Progenitor cell of endocrine pancreas (in vitro differentiated cells): ENCODE measurements at places on chromosomes 2 and 18.
A peak's percentile ranks its signal among the peaks of the same experiment; 100 is the strongest.

DNA sequence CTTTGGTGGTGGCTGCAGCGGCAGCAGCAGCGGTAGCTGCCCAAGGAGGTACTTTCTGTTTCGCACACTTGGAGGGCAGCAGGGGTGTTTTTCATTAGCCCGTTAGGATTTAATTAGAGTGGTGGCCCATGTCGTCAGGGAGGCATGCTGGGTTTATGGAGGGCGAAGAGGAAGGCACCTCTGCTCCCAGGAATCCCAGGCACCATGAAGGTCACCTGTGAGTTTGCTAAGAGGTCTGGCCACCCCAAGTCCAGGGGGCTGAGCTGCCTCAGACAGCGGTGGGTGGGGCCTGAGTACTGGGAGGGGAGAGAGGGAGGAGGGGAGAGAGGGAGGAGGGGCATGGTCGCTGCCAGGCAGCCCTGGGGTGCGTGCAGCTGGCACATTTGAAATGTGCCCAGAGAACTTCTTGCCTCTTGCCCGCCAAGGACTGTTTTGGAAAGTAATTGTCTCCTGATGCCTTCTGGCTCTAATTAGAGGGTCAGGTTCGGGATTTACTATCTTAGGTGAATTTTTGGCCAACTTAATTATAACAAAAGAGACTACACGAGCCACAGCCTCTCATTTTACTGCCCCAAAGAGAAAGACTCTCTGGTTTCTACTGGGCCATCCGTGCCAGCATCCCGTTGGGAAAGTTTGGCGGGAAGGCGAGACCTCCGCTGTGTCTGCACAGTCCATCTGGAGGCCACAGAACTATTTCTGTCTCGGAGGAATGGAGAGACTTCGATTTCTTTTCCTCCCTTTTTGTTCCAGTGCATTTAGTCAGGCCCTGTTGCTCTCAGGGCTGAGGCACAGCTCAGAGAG, 62.0 kb downstream of the GLI2 start:
- peaks cover 76% of the 10 kb centered on the region for H3K27me3 ChIP-seq
- H3K27ac ChIP-seq, result no peak overlapping the region
- no peaks in the 10 kb centered on the region for H3K36me3 ChIP-seq
- DNase-seq, result no peak
- H3K4me1 ChIP-seq, result peaks cover 4% of the 10 kb centered on the region
- no peak overlapping the region for H3K4me3 ChIP-seq

GRCh38 chr2:198628596-198628995, 824.2 kb downstream of the PLCL1 start:
- no peak overlapping the region for H3K4me3 ChIP-seq
- H3K36me3 ChIP-seq, result no peaks in the 10 kb centered on the region
- no peak overlapping the region for H3K27ac ChIP-seq
- no peaks in the 10 kb centered on the region for H3K4me1 ChIP-seq
- H3K27me3 ChIP-seq, result peaks cover 8% of the 10 kb centered on the region

GRCh38 chr2:159080641-159081040, 112.2 kb downstream of the TANC1 start:
- H3K4me1 ChIP-seq, result peaks cover 16% of the 10 kb centered on the region
- H3K4me3 ChIP-seq, result no peak overlapping the region
- no peak for DNase-seq
- H3K36me3 ChIP-seq, result no peaks in the 10 kb centered on the region
- no peaks in the 10 kb centered on the region for H3K27me3 ChIP-seq

- no peak overlapping the region for H3K27ac ChIP-seq
- H3K4me1 ChIP-seq, result peaks cover 16% of the 10 kb centered on the region
- H3K36me3 ChIP-seq, result no peaks in the 10 kb centered on the region
- H3K4me3 ChIP-seq, result no peak overlapping the region
- H3K27me3 ChIP-seq, result no peaks in the 10 kb centered on the region
- DNase-seq, result no peak
Measured at GRCh38 chr18:21386523-21387240, 144.7 kb downstream of the GREB1L start.

- H3K27me3 ChIP-seq, result peaks cover 14% of the 10 kb centered on the region
- H3K36me3 ChIP-seq, result peaks cover 1% of the 10 kb centered on the region
- no peak overlapping the region for H3K27ac ChIP-seq
- no peak overlapping the region for H3K4me3 ChIP-seq
Measured at GRCh38 chr18:75154259-75154658, 54.7 kb downstream of the PTGR3 start.

DNA sequence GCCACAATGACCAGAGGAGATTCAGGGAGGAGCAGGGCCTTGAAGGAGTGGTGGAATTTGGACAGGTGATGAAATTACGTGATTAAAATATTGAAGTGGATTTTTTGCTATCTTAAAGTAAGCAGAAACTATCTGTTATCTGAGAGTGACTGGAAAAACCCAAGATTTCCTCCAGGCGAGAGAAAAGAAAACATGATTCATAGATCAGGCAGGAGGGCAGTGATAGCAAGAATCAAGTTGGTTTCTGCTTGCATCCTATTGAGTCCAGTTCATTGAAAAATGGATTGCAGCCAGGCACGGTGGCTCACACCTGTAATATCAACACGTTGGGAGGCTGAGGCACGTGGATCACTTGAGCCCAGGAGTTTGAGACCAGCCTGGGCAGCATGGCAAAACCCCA, 127.8 kb downstream of the NXPH2 start:
- no peak overlapping the region for H3K4me3 ChIP-seq
- no peaks in the 10 kb centered on the region for H3K36me3 ChIP-seq
- no peaks in the 10 kb centered on the region for H3K27me3 ChIP-seq
- H3K4me1 ChIP-seq, result peaks cover 5% of the 10 kb centered on the region
- DNase-seq, result no peak

- no peaks in the 10 kb centered on the region for H3K36me3 ChIP-seq
- no peak for DNase-seq
- H3K4me1 ChIP-seq, result peaks cover 11% of the 10 kb centered on the region
- H3K27ac ChIP-seq, result no peak overlapping the region
- peaks cover 9% of the 10 kb centered on the region for H3K27me3 ChIP-seq
- H3K4me3 ChIP-seq, result no peak overlapping the region
Measured at GRCh38 chr18:23853448-23854195, 160.9 kb upstream of the TTC39C start.

DNA sequence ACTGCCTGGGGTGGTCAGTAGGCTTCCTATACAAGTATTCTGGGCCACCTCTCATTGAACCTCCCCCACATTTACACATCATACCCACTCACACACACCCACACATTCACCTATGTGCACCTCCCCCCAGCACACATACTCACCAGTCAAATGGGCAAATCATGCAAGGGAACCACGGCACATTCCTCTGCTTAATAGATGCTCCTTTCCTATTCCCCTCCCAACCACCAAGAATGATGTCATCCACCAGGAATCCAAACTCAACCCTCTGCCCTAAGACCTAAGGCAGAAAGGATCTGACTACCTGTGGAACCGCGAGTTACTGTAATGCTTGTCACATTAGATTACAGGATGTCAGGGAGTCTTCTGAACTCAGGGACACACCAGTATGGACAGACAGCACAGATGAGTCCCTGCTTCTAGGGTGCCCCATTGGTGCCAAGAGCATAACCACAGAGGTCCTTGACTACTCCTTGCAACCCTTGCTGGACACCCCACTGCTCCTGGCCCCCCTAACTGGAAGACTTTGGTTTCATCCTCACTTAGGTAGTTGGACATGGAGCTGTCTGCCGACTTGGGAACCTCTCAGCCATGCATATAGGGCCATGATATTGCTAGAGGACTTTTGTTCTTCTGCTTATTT, 21.5 kb upstream of the CAB39 start:
- H3K36me3 ChIP-seq, result no peaks in the 10 kb centered on the region
- H3K4me3 ChIP-seq, result no peak overlapping the region
- DNase-seq, result no peak
- peaks cover 7% of the 10 kb centered on the region for H3K4me1 ChIP-seq
- H3K27ac ChIP-seq, result peak overlapping the region; percentile 26
- H3K27me3 ChIP-seq, result peaks cover 9% of the 10 kb centered on the region

- DNase-seq, result no peak
- no peak overlapping the region for H3K4me3 ChIP-seq
- no peaks in the 10 kb centered on the region for H3K4me1 ChIP-seq
- no peaks in the 10 kb centered on the region for H3K36me3 ChIP-seq
- no peak overlapping the region for H3K27ac ChIP-seq
Measured at GRCh38 chr18:35964319-35964718, 8.2 kb upstream of the RMP24 start.

DNA sequence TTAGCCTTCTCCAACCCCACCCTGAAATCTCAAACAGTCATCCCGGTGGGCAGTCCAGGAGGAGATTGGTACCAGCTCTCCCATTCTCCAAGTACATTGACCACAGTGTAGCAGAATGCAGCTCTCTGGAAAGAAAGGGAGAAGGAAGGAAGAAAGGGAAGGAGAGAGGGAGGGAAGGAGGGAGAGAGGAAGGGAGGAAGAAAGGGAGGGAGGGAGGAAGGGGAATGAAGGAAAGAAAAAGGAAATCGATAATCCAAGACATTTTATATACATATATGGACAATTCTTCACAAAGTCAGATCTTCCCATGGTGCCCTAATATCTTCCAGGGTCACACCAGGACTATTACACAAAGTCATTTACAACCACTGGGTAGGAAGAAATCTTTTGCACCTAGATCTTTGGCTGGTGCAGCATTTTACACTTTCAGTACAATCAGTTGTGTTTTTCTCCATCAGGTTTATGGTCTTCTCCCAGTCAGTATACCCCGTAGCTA, 58.8 kb downstream of the ARHGEF33 start:
- H3K4me3 ChIP-seq, result no peak overlapping the region
- no peaks in the 10 kb centered on the region for H3K27me3 ChIP-seq
- DNase-seq, result no peak

DNA sequence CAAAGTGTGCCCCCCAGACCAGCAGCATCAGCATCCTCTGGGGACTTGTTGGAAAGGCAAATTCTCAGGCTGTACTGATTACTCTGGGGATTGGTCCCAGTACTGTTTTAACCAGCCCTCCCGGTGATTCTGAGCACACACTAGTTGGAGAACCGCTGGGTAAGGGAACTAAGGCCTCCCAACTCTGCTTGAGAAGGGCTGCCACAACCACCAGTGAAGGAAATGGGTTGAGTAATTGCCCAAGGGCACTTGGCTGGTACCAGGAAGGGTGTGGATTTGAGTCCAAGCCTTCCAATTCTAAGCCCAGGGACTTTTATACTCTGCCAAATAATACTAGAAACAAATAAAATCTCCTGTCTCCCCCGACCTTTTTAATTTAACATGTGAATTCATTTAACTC, 219.9 kb downstream of the SETBP1 start:
- peaks cover 25% of the 10 kb centered on the region for H3K4me1 ChIP-seq
- no peak overlapping the region for H3K27ac ChIP-seq
- H3K36me3 ChIP-seq, result no peaks in the 10 kb centered on the region

- no peaks in the 10 kb centered on the region for H3K36me3 ChIP-seq
- no peak overlapping the region for H3K27ac ChIP-seq
- H3K27me3 ChIP-seq, result no peaks in the 10 kb centered on the region
- H3K4me3 ChIP-seq, result no peak overlapping the region
- peaks cover 6% of the 10 kb centered on the region for H3K4me1 ChIP-seq
Measured at GRCh38 chr18:70250781-70251180, 38.1 kb upstream of the SOCS6 start.

- no peak overlapping the region for H3K27ac ChIP-seq
- no peaks in the 10 kb centered on the region for H3K36me3 ChIP-seq
- H3K27me3 ChIP-seq, result peaks cover 81% of the 10 kb centered on the region
- no peaks in the 10 kb centered on the region for H3K4me1 ChIP-seq
Measured at GRCh38 chr2:113263546-113263945, 15.2 kb downstream of the PAX8 start.

- no peak overlapping the region for H3K4me3 ChIP-seq
- H3K4me1 ChIP-seq, result peaks cover 4% of the 10 kb centered on the region
- H3K27ac ChIP-seq, result no peak overlapping the region
- no peaks in the 10 kb centered on the region for H3K27me3 ChIP-seq
Measured at GRCh38 chr2:107810734-107811133, 16.0 kb upstream of the RGPD4 start.

GRCh38 chr18:78458356-78458755, 521.3 kb upstream of the SALL3 start:
- DNase-seq, result no peak
- no peak overlapping the region for H3K4me3 ChIP-seq
- no peaks in the 10 kb centered on the region for H3K36me3 ChIP-seq
- peaks cover 2% of the 10 kb centered on the region for H3K4me1 ChIP-seq
- peaks cover 2% of the 10 kb centered on the region for H3K27me3 ChIP-seq

- H3K4me3 ChIP-seq, result no peak overlapping the region
- peaks cover 41% of the 10 kb centered on the region for H3K4me1 ChIP-seq
- H3K27me3 ChIP-seq, result no peaks in the 10 kb centered on the region
Measured at GRCh38 chr2:177396703-177397460, 4.3 kb downstream of the AGPS start.

DNA sequence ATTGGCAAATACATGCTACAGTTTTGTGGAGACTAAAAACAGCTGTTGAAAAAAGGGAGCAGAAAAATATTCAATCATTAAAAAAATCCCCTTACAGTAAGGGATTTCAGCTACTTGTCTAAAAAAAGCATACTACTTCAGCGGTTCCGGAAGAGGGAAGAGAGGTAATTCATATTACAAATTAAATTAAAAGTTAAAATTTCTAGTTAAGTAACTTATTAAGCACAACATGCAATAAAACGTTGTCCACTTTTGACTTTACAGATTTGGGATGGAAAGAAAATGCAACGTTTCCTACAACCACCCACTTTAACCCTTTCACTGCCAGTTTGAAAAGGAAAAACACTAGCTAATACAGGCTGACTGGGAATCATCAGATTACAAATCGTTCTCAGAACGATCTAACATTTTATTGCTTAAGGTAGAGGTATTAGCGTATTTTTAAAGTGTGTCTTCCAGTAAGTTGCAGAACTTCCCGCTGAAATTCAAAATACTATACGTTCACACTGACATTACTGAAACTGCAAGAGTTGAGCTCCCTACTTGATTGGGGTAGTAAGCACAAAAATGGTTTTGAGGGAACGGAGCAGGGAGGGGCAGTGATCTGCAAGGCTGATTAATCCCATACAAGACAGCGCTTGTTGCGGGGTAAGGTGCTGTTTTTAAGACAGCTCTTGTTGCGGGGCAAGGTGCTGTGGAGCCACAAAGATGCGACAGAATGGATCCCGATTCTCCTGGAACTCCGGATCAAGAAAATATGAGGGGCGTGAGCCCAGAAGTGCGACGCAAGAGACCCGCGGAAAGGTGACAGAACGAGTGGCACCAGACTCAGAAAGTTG, 743 bp downstream of the HADHA start:
- DNase-seq, result no peak
- no peaks in the 10 kb centered on the region for H3K27me3 ChIP-seq
- H3K4me3 ChIP-seq, result peak overlapping the region; percentile 99

- peaks cover 22% of the 10 kb centered on the region for H3K4me1 ChIP-seq
- no peaks in the 10 kb centered on the region for H3K27me3 ChIP-seq
- H3K4me3 ChIP-seq, result no peak overlapping the region
- H3K27ac ChIP-seq, result no peak overlapping the region
- peaks cover 8% of the 10 kb centered on the region for H3K36me3 ChIP-seq
Measured at GRCh38 chr18:58314284-58314683, 270.3 kb downstream of the NEDD4L start.

DNA sequence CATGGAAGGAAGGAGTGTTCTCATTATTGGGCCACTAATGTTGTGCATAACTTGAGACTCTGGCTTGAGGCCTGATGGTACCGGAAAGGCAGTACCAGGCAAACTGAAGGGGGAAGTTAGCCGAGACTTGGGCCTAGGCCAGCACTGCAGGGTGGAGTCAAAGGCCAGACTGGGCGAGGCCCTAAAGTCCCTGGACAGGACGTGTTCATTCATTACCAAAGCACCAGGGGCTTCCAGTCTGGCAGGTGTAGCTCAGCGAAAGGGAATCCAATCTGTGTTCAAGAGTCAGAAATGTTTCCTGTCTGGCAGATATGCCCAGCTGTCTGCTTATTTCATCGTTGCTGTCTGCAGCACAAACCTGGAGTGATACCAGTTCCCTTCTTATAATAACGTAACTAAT, 4.7 kb upstream of the ITSN2 start:
- H3K4me3 ChIP-seq, result no peak overlapping the region
- no peak overlapping the region for H3K27ac ChIP-seq
- H3K36me3 ChIP-seq, result no peaks in the 10 kb centered on the region
- DNase-seq, result no peak
- H3K4me1 ChIP-seq, result peaks cover 4% of the 10 kb centered on the region
